ENCODE measurements at places on chromosomes 2 and 18.

DNA sequence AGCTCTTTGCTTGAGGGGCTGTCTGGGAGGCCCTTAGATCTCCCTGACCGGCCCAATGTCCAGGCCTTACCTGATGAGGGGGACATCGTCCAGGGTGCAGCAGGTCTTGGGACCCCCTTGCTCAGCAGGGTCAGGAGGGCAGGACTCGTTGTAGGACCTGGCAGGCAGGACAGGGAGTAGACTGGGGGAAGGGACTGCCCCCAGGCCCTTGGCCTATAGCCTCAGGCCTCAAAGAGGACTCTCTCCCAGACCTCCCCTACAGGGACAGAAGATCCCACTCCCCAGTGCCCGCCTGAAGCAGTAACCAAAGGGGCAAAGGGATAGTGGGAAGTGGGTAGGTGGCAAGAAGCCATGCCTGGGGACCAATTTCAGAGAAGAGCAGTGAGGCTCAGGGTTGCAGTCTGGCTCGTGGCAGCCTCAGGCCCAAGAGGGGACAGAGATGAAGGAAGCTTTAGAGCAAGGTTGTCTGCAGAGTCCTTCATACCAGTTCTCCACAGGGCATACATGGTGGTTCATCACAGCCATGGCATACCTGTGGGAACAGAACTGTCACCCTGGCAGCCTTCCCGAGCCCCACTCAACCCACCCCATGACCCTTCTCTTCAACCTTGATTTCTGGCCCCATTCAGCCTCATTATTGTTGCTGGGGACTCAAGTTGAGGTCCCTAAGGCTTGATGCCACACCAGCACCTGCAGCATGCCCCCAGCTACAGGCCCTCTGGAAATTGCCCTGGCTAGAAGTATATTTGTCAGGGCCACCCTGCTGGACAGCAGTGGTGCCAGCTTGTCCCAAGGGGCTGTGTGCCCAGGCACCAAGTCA is 1.3 kb downstream of the TMEM150A start:
- DNase-seq: no peak

DNA sequence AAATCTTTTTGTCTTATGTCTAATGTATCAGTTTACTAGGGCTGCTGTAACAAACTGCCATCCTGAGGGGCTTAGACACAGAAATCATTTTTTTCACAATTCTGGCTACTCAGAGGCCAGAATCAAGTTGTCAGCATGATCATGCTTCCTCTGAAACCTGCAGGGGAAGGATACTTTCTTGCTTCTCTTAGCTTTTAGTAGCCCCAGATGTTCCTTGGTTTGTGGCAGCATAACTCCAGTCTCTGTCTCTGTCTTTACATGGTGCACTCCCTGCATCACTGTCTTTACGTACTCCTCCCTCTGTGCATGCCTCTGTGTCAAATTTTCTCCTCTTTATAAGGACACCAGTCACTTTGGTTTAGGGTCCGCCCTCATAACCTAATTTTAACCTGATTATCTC is 2.0 kb upstream of the SCN3A start:
- DNase-seq: no peak

GRCh38 chr2:105042189-105042588 is 4.3 kb downstream of the MRPS9 start:
- no peak for DNase-seq

GRCh38 chr2:1082456-1083205 is 132.0 kb downstream of the SNTG2 start:
- DNase-seq: peak; percentile 36

DNA sequence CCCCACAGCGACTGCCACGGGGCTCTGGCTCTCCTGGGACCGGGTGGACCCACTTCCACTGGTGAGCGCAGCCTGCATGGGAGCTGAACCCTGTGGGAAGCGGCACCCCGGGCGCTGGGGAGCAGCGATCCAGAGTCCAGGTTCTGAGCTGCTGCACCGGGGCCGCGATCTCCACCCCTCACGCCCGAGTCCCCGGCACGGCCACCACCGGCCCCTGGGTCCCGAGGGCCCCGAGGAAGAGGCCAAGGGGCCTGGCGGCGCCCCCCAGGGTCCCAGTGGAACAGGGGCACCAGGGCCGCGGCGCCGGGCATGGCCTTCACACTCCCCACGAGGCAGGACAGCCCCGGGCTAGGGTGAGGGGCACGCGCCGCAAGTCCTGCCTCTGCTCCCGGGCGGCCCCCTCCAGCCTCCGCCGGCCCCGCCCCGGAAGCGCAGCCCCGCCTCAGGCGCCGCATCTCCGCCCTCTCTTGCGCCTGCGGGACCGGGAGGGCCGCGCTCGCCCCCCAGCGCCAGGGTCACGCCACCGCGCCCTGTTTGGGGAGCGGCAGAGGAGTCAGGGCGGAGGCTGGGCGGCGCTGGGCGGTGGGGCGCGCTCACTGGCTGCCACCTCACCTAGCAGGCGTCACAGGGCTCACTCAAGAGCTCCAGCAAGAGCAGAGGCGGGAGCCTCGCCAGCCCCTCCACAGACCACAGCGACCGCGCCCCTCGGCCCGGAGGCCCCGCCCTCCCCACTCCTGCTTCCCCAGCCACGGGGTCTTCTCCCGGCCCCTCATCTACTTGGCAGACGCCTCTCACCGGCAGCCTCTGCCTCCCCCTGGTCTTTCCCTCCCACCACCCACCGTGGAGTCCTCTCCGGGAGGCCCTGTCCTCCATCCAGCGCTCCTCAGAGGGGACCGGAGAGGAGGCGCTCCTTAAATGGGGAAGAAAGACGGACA is 26.8 kb downstream of the THAP4 start:
- DNase-seq: peak; percentile 94

GRCh38 chr2:212595036-212595654 is 56.5 kb upstream of the ERBB4 start:
- no peak for DNase-seq

Measured in nephron progenitor cell (in vitro differentiated cells).